Regular cardiac myocyte (primary cell): ENCODE measurements at places on chromosomes 12 and 14. TPM values are rescaled to one million over a fixed set of nuclear protein-coding genes. Genes with fewer than 3 reads are reported as not detected.

The PEX5 gene
- total RNA-seq: 20.3 and 29.9 TPM in 2 replicates

The CDCA3 gene
- total RNA-seq: 5.6 and 29.7 TPM in 2 replicates

The TEX22 gene
- 0.19 and 0.28 TPM in 2 replicates for total RNA-seq

The SLC17A8 gene
- not detected in 2 replicates for total RNA-seq

The RERG gene
- total RNA-seq: 0.19 and 1.1 TPM in 2 replicates

The ELK3 gene
- total RNA-seq: 11.0 and 11.9 TPM in 2 replicates

The ST8SIA1 gene
- under 0.01 and 0.28 TPM in 2 replicates for total RNA-seq

The UNC79 gene
- under 0.01 and 0.28 TPM in 2 replicates for total RNA-seq
